SJSA1 (cell line): ENCODE measurements at places on chromosomes 16 and 17. TPM values are rescaled to one million over a fixed set of nuclear protein-coding genes. Genes with fewer than 3 reads are reported as not detected.

- DNase-seq = no peak
These were observed 6.2 kb upstream of the RMI2 start for GRCh38 chr16:11339075-11339474.

DNA sequence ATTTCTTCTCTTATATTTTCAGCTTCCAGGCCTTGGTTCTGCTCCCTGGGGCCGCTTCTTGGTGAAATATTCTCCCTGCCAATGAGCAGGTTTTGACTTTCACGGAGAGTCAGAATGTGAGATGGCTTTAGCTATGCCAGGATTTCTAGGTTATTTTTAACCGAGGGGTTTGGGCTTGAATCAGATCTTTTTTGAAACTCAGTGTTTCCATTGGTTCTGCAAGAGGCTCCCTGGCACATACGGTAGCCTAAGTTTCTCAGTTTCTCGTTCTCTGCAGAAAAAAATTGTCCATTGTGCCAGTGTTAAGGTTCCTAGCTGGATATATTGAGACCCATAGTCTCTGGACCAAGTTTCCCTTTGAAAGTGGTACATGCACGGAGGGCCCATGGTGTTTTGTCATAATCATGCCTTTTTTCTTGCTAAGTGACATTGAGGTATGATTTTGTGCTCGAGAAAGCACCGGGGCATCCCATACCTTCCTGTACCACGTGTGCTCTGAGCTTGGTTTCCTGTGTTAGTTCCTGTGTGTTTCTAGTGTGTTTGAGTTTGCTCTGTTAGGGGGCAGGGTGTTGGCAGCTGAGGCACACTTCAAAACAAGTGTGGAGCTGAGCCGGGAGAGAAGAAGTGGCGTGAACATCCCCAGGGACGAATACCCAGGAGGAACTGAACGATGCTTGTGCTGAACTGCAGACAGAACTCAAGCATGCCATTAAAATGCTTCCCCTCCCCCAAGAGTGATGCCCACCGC is 127.2 kb downstream of the HS3ST3B1 start:
- DNase-seq = no peak

DNA sequence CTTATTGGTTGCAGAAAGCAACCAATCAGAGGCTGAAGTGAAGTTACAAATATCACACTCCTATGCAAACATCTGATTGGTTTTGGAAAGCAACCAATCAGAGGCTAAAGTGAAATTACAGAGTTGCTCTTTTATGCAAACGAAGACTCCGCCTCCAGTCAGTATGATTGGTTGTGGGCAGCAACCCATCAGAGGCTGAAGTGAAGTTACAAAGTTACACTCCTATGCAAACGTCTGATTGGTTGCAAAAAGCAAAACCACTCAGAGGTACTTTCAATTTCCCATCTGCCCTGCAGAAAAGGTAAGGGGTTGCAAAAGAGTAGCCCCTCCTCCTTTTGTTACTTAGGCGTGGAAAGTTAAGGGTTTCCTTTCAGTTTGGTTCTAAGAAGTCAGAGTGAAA is 697.3 kb downstream of the MAF start:
- DNase-seq = no peak

The SPAG5 gene
- total RNA-seq = 105 and 108 TPM in 2 replicates

The CTDNEP1 gene
- total RNA-seq = 15.5 and 21.8 TPM in 2 replicates

The MEOX1 gene
- not detected in 2 replicates for total RNA-seq

The SMTNL2 gene
- not detected in 2 replicates for total RNA-seq
